ENCODE measurements at places on chromosomes 11 and 22. TPM values are rescaled to one million over a fixed set of nuclear protein-coding genes. Genes with fewer than 3 reads are reported as not detected.

GRCh38 chr11:1111545-1112212, 37.0 kb downstream of the MUC2 start:
- DNase-seq, result no peak

DNA sequence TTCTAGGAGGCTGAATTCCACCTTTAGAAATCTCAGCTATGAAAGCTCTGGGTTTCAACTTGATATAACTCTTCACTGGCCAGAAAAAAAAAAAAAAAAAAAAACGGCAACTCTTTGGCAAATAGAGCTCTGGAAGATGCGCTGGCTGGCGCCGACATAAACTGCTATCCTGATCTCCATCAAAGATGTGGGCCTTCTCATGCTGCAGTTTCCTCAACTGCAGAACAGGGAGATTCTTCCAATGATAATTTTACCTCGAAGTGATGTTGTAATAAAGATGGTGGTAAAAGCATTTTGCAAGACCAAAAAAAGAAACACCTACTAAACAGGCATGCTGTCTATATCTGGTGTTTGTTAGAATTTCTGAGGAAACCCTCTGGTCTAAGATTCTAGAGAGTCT, 20.3 kb downstream of the FLI1 start:
- no peak for DNase-seq

DNA sequence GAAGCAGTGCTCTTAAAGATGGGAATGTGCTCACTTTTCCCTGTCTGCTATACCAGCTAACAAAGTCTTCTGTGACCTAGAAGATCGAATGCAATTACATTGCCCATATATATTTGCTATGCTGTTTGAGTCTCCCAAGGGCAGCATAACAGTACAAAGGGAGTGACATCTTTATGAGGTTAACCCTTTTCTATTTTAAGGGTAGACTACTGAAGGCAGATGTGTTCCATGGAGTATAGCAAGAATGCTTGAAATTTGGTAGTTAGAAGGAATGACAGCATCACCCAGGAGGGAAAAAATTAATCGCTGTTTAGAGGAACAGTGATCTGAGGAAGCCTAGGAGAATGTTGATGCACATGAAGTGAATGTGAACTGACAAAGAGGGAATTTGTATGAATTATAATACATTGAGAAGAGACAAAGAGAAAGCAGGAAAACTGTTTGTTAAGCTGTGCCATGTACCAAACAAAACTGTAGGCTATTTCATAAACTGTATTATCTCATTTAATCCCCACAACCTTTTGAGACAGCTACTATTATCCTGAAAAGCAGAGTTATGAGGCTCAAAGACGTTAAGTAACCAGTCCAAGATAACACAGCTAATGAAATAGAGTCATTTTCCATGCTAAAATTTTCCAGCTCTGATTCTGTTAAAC, 13.0 kb downstream of the MAML2 start:
- DNase-seq, result no peak

DNA sequence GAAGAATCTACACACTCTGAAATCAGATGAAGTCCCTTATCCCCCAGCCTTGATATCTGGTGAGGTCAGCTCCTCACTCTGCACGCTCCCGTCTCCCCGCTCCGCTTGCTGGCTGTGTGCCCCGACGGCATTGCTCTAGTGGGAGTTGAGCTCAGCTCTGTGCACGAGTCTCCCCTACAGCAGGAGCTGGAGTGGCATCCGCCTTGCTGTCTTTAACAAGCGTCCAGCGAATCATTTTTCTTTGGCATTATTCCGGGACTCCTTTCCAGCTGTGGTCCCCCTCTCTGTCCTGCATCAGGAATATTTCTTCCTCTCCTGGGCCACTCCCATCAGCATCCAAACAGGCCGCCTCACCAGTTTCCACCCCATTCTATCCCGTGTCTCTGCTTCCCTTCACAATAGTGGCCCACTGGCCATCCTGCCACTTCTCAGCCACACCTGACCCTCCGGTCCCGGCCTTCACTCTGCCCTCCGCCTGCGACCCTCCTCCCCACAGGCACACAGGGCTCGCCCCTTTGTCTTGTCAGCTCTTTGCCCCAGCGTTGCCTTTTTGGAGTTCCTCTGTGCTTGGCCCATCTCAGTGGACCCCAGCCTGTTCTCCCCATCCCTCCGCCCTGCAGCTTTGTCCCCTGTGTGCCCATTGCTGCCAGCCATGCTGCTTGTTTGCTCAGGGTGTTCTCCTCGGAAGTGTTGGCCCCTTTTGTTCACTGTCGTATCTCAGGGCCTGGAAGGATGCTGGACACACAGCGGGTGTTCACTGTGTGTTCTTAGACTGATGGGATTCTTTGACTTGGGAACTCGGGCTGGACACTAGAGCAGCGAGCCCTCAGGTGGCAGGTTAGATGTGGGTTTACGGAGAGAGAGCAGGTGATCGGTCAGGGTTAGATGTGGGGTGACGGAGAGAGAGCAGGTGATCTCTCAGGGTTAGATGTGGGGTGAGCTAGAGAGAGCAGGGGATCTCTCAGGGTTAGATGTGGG, 441.8 kb downstream of the TBC1D22A start:
- DNase-seq, result peak; percentile 37

DNA sequence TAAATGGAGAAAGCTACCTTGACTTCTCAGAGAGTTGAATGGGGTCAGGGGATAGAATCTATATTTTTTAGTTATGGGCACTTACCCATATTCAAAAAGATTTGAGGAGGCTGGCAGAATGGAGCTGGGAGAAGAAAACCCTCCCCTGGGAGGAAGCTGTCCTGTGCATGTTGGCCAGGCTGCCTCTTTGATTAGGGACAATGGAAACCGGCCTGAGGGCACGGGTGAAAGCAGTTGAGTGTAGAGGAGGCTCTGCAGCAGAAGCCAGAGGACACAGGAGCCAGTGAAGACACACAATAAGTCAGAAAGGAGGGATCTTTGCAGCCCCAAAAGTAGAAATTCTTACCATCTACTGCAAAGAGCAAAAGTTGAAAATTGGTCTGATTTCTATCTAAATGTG, 66.6 kb upstream of the B3GAT1 start:
- no peak for DNase-seq

GRCh38 chr11:85394283-85394682, 232.9 kb downstream of the DLG2 start:
- DNase-seq, result no peak

Gene TIRAP
- total RNA-seq, result 4.5 TPM

DNA sequence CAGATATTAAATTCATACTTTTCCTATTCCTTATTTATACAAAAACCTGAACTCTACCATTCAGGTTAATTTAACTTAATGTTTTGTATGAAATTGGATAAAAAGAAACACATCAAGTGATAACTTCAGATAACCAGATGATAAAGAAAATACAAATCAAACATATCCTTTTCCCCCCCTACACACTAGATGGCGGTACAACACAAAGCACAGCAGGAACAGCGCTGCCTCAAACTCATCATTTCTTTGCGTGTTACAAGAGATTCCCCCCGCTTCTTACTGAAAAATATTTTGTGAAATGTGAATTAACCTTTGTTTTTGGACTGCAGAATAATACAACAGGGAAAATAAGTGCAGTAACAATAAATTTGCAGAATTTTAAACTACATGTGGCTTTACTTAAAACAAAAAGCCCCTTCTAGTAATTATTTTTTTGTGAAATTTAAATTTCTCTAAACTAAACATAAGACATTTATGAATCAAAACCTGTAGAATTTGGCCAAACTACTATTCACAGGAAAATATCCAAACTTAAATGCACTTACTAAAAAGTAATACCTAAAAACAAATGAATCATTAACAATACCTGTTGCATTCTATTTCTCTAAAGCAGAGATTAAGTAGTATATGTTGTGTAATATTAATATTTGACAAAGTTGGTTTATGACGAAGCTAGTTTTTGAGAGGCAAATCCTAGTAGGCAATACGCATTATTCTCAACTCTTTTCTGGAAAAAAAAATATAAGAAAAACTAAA, 74.4 kb downstream of the ARHGAP32 start:
- peak; percentile 89 for DNase-seq

DNA sequence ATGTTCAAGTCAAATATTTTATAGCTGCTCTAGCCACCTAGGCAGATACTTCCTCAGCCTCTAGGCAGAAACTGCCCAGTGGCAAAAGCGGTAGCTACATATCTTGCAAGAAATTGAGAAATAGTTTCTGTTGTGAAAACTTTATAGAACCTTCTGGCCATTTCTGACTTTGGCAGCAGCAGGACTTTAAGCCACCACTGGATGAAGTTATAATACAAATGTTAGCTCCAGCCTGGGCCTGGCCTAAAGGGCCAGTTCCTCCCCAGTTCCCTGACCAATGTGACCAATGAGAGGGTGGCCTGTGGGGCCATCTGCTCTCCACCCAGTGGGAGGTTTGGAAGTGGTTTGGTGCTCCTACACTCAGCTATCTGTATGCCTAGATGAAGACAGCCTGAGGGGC, 254.0 kb upstream of the NARS2 start:
- no peak for DNase-seq

- DNase-seq, result no peak
Observed at GRCh38 chr11:68997124-68997994, 15.7 kb downstream of the MRGPRF start.

Gene NXPE4
- not detected for total RNA-seq

GRCh38 chr22:35930933-35931332, 97.7 kb downstream of the RBFOX2 start:
- peak; percentile 85 for DNase-seq

Gene NXPE1
- total RNA-seq, result not detected

Gene HEPACAM
- total RNA-seq, result 0.21 TPM

Gene TRIOBP
- total RNA-seq, result 87.7 TPM
